ENCODE measurements at places on chromosomes 13 and 19.

- no peak for DNase-seq
These were observed 45.8 kb downstream of the GGACT start for GRCh38 chr13:100542826-100543156.

- no peak for DNase-seq
These were observed 258.7 kb upstream of the GPC6 start for GRCh38 chr13:92967923-92968322.

DNA sequence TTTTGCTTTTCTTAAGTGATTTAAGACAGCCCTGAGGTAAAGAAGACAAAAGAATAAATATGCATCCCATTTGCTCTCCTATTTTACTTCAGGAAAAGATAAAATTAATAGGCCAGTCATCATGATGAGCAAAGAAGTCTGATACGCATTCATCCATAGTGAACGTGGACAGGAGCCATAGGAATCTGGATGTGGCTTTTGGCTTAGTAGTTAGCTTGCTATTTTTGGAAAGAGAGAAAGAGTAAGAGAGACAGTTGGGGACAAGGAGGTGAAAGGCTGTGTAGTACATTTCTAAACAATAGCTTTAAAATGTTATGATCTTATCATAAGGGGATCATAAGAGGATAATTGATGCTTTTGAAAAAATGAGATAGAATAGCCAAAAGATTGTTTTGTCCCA is 545.2 kb downstream of the IRS2 start:
- DNase-seq, result no peak

- no peak for DNase-seq
These were observed 42.6 kb downstream of the CYP4F22 start for GRCh38 chr19:15550929-15551292.

- no peak for DNase-seq
These were observed 414 bp upstream of the ADAT3 start for GRCh38 chr19:1904860-1905109.
